ENCODE measurements at places on chromosomes 3 and 15.

- no peak for DNase-seq
Measured at GRCh38 chr3:149509526-149509925, 35.0 kb downstream of the TM4SF4 start.

DNA sequence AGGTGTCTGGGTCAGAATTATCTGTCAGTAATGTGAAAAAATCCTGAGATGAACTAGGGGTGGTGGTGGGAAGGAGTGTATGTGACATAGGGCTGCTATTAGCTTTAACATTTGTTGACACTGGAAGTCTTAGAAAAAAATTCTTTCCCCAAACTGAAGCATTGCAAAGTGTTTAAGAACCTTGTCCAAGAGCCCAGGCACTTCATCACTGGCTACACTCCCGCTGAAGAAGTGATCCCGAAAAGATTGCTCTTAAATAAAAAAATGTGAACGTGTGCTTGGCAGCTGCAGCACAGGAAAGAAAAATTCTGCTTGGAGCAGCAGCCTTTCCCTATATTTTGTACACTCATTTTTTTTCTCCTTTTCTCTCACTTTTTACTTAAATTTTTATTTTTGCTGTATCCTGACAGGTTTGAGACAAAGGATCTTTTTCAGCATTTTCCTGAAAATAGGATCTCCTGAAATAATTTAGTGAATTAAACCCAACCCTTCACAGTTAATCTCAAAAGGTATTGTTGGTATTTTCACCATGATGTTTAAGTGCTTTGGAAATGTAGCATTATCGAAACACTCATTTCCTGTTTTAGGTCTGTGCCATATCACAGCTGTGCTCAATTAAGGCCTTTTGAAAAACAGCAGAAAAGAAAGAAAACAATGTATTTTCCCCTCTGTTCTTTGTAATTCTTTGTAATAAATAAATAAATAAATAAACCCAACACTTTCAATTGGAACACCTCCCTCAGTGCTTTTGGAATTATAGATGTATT, 477.6 kb downstream of the ZNF385D start:
- no peak for DNase-seq

- no peak for DNase-seq
Measured at GRCh38 chr3:52190294-52191074, 7.5 kb upstream of the ALAS1 start.

DNA sequence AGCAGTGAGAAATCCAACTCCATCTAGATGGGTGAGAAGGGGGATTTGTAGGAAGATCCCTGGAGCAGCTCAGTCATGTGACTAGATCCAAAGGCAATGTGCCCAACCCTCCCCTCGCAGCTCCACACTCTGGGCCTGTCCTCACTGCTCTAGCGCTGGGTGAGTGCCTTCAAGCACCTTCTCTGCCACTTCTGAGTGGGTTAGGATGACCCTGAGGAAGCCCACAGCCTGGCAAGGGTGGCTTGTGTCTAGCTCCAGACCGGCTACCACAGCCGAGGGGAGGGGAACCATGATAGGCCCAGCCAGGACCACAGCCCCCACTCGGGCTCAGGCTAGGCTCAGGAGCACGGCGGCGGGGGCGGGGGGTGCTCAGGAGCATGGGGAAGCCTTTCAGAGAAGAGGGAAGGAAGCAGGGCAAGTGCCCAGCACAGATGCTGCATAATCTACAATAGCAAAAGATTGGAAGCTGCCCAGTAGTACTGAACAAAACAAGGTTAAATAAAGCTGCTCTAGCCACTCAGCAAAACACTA, 1.7 kb downstream of the SPATA12 start:
- no peak for DNase-seq

- peak; percentile 16 for DNase-seq
Measured at GRCh38 chr3:176953106-176954060, 243.9 kb downstream of the TBL1XR1 start.

DNA sequence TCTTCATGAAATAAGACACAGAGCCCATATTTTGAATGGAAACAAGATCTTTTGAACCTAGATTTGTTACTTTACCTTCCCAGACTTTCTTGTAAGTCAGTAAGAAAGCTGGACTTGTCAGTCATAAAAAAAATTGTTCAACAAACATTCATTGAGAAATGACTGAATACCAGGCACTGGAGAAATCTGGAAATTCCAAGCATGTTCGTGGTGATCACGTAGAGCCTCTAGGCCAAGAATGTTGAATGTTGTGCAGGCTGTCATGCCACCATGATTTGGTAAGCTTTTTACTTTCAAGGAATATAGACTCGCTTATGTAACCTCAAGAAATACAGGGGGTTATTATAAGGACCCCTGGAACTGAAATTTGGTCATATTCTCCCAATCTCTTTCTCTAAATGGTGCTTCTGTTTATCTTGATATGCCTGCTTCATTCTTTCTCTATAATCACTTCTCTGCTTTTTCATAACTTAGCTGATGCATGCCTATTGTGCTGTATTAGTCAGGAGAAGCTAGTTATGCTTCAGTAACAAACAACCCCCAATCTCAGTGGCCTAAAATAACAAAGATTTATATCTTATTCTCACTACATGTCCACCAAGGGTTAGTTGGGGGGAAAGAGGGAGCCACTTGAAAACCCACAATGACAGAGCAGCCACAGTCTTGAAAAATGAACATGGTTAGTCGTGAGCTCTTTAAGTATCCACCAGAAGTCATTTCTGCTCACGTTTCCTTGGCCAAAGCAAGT, 3.4 kb upstream of the TPM1 start:
- DNase-seq, result no peak

DNA sequence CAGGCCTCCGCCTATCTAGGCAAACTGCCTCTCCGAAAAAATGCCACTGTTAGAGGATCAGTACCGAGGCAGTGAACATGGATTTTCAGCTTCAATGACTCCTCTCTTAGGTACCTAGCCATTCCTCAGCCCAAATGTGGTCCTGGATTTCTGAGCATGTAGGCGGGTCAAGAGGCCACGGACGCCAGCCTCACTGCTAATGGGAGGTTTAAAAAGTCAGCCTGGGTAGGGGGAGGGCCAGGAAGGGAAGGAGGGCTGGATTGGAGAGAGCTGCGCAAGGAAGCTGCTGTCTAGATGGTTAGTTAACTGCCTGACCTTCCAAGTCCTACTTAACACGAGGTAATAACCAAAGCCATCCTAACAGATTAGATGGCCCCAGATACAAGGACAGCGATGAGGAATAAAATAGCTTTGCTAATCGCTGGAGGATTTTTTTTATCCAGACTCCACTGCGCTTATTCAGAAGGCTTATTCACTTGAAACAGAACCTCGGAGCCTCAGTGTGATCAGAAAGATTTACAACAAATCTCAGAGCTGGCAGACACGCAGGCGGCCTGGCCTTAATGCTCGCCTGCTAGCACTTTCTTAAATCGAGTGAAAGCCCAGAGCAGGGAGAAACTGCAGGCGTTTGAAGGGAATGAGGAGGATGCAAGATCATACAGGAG, 34.3 kb downstream of the TLE3 start:
- no peak for DNase-seq

DNA sequence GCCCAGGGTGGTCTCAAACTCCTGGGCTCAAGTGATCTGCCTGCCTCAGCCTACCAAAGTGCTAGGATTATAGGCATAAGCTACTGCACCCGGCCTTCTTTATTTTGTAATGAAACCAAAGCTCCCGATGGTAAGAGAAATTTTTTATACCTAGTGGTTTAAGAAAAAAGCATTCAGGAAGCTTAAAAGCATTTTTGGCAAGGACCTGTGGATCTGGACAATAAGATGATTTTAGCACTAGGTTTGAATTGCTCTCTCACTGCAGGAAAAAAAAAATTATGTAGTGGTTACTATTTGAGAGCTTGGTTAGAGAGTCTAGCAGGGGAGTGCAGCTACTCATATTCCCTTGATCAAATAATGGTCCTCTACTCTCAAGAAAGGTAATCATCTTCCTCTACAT, 64.9 kb upstream of the PIK3R4 start:
- DNase-seq, result no peak

- DNase-seq, result no peak
Measured at GRCh38 chr3:115832265-115832664, 209.0 kb downstream of the GAP43 start.

GRCh38 chr15:64443747-64444621, 16.4 kb upstream of the ZNF609 start:
- DNase-seq, result peak; percentile 84

DNA sequence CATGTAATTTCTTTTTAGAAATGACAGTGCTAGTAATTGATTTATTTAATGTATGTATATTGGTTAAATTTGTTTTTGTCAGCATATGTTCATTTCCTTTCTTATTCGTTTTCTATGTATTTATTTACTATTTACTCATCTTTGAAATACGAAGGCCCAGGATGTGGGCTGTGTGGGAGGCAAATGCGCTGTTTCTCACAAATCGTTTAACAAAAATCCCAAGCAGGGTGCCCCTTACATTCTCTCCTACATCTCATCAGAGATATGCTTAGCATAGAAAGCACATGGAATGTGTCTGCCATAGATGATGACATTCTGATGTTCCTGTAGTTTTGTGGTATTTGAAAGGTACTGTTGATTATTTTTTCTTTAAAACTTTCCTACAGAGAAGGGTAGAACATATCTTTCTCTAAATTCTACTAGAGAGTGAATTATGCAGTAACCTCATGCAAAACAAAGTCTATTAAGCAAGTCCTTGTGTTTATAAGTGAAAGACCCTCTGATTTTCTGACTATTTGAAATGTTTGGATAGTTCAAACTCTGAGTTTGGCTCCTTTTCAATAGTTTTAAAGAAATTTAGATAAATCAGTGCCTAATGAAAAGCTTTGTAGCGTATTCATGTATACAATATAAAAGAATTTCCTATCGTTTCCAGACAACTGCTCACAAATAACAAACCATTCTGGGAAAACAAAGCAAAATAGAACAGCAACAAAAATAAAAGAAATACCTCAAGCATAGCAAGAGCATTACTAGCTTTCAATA, 111.1 kb upstream of the VGLL3 start:
- no peak for DNase-seq

GRCh38 chr15:36469311-36469966, 110.0 kb upstream of the CDIN1 start:
- DNase-seq, result no peak

- DNase-seq, result no peak
Measured at GRCh38 chr3:31035681-31036080, 141.2 kb upstream of the GADL1 start.

GRCh38 chr3:42306499-42306898, 40.5 kb upstream of the CCK start:
- no peak for DNase-seq

DNA sequence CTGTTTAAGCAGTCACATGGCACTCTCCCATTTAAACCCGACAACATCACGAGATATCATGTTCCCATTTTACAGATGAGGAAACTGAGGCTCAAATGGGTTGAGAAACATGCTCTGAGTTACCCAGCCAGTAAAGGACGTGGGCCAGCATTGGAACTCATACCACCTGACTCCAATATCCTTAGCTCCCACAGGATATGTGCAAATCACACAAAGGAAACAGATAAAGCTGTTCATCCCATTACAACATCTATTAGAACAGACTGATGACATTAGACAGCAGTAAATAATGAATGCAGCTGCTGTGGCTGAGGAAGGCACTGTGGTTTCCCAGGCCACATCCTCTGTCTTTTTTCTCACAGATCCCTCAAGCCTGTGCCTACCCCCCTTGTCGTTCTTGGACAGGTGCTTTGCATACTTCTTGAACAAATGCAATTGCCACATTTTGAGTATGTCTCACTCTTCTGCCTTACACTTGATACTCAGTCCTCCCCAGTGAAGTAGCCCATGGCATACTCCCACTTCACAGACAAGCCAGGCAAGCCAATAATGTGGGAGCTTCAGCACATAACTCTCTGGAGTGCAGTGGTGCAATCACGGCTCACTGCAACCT, 17.7 kb downstream of the FRMD4B start:
- no peak for DNase-seq

GRCh38 chr15:79463043-79463780, 31.1 kb downstream of the MINAR1 start:
- no peak for DNase-seq

GRCh38 chr3:112635674-112636073, 5.3 kb downstream of the CCDC80 start:
- no peak for DNase-seq

DNA sequence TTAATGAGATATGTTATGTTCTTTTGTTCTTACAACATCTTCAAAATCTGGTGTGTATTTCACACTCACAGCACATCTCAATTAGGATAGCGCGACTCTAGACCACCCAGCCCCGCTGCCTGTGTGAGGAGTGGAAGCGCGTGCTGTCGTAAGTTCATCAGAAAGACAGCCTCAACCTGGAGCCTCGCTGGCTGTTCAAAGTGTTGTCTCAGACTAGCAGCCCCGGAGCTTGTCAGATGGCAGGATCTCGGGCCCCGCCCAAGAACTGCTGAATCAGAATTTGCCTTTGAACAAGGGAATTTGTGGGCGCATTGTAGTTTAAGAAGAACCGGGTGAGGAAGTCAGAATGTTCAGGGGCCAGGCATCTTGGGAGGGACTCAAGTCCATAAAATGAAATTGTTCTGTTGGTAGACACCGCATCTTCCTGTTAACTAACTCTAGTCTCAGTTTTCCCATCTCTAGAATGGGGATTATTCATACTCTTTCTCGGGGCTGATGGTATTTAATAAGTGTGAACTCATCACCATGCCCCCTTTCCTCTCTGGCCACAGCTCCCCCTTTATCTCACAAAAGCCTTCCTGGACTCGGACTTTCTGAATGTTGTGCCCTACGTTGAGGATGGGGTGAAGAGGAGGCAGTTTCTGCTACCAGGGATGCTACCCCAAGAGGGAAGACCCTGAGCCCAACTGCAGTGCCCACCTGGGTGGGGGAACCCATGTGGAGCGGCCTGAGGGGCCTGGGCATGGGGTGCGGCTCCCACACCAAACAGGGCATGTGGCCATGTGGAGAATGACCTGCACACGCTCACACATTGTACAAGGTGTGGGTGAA, 40.4 kb downstream of the BHLHE40 start:
- DNase-seq, result no peak

- DNase-seq, result no peak
Measured at GRCh38 chr3:7249493-7250076, 388.7 kb downstream of the GRM7 start.

GRCh38 chr15:92797168-92798052, 102.7 kb upstream of the CHD2 start:
- DNase-seq, result peak; percentile 99

DNA sequence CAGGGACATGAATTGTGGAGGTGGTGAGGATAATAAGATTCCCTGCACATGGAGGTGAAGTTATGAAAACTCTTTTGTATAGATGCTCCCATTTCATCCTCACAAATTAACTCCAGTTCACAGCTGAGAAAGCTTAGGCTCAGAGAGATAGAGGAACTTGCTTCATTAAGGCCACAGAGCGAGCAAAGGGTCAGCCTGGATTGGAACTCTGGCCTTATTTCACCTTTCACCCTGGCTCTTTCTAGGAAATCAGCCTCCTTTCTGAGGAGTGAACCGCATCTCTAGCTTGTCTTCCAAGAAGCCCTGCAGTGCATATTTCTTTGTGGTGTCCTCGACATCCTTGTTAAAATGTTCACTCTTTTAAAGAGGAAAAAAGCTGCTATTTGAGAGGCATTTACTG, 58.0 kb upstream of the SLC25A26 start:
- no peak for DNase-seq

- DNase-seq, result no peak
Measured at GRCh38 chr3:117752984-117753717, 1043.6 kb downstream of the TUSC7 start.
